GM03348 (cell line): ENCODE measurements at places on chromosomes 5 and 9.

- no peak for DNase-seq
These were observed 56.0 kb downstream of the AUH start for GRCh38 chr9:91305596-91306295.

- no peak for DNase-seq
These were observed 344.1 kb downstream of the PLK2 start for GRCh38 chr5:58115811-58116210.

- DNase-seq, result no peak
These were observed 138.0 kb upstream of the NFIB start for GRCh38 chr9:14451949-14452348.

- DNase-seq, result no peak
These were observed 147.9 kb upstream of the COL5A1 start for GRCh38 chr9:134493461-134494272.

DNA sequence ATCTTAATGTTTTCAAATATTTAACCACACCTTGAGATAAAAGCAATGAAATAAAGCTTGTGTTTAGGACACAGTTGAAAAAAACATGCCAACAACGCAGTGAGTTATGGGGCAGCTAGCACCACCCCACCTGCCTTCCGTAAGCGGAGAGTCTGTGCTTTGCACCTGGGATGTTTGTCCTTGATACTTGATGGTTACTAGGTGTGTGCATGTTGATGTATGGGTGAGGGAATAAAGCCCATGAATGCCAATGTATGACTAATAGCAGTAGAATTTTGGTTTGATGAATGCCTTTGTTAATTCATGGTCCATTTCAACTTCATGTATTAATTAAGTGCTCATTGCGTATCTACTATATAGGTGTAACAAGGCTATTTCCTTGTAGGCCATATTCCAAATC lies 74.0 kb downstream of the PCSK5 start:
- DNase-seq, result no peak

- no peak for DNase-seq
These were observed 46.5 kb downstream of the NKD2 start for GRCh38 chr5:1054799-1055775.

- DNase-seq, result no peak
These were observed 33.4 kb downstream of the VAV2 start for GRCh38 chr9:133958756-133959155.

DNA sequence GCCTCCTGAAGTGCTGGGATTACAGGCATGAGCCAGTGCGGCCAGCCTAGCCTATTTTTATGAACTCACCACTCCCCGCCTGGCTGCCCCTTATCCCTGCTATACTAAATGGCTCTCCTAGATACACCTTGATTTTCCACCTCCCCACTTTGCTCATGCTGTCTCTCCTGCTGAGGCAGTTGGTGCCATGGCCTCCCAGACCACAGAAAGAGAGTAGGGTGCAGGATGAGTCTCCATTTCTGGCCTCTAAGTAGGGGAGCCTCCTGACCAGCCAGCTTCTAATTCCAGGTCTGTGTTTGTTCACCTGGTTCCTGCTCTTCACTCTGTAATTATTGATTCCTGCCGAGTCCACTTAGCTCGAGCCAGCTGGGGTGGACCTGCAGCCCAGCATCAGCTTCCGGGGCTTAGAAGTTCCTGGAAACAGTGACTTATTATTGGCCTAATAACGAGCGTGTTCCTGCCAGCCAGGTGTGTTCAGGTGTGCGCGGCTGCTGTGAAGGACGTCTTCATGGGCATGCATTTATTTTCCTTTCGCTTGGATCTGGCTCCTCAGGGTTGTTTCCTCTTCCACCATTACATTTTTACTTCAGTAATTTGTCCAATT lies 34.0 kb downstream of the ZNF618 start:
- DNase-seq, result no peak

DNA sequence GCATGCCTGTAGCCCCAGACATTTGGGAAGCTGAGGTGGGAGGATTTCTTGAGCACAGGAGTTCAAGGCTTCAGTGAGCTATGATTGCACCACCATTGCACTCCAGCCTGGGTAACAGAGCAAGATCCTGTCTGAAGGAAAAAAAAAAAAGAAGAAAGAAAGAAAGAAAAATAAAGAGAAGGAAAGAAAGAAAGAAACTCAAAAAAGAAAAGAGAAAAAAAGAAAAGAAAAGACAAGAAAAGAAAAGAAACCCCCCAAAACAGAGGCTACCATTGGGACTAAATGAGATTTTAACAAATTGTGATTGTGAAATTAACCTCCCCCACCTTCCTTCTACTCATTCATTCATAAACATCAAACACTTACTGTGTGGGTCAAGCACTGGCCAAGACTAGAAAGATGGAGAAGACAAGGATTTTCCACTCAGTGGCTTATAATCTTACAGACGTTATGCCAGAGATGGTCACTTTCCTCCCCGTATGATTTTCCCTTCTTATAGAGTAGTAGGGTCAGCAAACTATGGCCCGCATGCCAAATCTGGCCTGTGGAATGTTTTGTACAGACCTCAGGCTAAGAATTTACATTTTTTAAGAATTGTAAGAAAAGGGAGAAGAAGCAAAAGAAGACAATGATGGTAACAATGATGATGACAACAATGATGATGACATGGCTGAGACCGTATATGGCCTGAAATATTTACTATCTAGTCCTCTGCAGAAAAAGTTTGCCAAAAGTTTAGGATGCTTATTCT lies 1.1 kb upstream of the FYB1 start:
- no peak for DNase-seq

DNA sequence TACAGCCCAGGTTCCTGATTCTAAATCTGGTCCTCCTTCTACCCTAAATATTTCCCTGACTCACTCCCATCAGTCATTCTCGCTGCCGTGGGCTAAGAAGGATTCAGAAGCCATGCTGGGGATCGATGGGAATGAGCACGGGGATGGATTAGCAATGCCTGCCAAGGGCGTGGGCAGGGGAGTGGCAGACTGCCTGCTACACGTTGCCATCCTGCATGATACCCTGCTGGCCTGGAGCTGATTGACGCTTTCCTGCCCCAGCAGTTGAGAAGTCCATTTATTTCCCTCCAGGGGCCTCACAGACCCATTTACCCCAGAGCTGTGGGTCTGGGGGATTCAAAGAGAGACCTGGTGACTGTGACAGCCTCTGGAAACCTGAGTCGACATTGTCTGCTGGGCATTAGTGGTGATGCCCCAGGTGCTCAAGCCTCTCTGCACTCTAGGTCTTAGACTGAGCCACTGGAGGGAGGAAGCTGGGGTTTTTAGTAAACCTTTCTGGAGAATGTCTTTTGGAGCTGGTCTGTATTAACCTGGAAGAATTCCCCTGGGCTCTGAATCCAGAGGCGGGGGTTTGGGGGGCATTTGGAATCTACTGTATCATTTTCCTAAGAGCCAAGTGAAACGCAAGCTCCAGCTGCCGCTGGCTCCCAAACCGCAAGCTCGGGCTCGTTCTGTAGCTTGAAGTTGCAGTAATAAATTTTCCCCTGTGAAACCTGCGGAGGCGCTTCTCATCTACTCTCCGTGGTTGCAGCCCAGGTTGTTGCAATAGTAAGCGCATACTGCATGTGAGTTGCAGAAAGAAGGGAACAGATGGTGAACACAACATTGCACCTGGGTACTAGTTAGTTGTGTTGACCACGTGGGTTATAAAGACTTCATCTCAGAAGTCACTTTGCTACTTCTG lies 76.3 kb upstream of the RAPGEF1 start:
- no peak for DNase-seq

DNA sequence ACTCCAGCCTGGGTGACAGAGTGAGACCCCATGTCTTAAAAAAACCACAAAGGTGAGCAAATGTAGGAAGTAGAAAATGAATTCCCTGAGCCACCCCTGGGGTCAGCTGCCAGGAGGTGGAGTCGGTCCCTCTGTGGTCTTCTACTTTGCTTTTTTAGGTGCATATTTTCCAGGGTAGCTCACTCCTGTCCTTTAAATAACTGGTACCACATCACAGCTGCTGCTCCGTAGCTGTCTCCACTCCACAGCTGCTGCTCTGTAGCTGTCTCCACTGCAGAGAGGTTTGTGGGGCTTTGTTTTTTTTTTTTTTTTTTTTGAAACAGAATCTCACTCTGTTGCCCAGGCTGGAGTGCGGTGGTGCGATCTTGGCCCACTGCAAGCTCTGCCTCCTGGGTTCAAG lies 8.9 kb downstream of the WDR5 start:
- DNase-seq, result no peak

DNA sequence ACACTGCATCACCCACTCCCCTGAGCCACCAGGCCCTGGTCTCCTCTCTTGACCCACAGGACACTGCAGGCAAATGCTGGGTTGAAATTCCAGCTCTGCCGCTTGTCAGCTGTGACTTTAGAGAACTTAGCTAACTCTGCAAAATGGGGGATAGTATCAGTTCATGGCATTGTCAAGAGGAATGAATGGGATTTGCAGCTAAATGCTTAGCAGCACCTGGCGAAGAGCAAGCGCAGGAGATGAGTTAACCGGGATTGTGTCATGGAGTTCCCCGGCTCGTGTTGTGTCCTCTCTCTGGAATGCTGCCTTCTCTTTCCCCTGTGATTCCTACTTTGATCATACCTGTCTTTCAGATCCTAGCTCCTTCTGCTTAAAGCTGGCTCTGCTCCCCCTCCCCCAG lies 67.1 kb downstream of the DAB2IP start:
- no peak for DNase-seq

DNA sequence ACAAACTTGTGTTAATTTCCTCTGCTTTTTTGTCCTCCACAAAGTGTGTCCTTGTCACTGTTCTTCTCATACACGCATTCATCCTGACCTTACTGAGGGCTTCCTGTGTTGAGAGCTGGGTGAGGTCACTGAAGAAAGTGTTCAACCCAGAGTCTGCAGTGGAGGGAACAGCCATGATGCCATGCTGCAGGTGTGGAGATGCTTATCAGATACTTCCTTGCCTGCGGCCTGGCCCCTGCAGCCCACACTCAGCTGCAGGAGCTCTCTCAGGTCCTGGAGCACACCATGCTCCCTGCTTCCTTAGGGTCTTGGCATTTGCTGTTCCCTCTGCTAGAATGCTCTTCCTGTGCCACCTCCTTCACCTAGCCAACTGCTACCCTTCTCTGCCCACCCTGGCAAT lies 108.1 kb upstream of the SPRY4 start:
- no peak for DNase-seq

DNA sequence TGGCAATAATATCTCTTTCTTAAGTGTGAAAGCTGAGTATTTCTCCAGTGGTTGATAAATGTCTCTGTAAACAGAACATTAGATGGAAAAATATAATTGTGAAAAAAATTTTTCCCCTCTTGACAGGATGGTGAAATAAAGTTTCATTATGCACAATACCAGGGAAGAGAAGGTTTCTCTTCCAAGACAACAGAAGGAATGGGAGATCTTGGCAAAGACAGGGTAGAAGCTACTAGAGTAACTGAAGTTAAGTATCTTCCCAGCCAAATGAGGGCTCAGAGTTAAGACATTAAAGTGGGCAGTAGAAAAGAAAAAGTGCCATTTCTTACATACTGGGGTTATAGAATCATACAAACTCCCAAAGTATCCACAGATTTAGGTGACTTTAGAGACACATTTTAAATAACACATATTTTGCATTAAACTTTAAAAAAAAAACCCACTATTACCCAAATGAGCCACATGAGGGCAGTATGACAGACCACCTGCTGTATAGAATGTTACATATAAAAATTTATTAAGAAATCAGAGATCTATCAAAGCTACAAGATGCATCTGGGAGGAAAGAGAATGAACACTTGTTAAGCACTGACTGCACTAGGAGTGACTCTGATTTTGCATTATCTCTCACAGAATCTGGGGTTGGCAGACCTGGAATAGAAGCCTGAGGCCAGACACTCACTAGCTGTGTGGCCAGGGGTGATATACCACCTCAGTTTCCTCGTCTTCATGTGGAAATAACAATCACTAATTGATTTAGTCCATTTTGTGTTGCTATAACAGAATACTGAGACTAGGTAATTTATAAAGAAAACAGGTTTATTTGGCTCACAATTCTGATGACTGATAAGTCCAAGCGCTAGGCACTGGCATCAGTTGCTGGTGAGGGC lies 98.5 kb downstream of the ARSB start:
- peak; percentile 30 for DNase-seq

DNA sequence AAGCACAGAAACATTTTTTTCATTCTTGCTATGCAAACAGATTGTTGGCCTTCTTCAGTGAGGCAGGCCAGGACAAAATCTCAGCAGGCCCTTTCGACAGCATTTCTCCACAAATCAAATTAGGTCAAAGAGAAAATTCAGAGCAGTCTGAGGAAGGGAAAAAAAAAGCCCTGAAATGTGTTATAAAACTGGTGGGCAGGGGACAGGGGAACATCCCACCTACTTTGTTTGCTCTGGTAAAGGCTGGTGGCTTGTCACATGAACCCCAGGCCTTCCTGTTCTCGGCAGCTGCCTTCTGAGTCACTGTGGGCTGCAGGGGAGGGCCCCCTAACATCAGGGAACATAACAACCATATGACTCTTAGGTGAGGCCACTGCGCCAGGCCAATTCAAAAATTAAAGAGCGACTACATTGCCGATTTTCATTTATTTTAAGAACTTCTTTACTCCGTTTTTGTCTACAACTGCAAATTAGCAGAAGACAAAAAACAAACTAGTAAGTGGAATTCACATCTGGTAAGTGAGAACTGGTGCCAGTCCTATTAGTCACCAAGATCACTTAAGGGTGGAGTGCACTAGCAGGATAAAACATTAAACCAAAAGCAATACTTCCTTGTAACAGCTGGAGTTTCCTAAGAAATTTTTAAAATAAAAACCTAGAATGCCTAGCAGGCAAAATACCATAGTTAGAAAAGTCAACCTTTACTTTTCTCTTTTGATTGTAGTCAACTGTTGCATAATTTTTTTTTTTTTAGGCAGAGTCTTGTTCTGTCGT lies 46.2 kb upstream of the DENND4C start:
- DNase-seq, result peak; percentile 83

GRCh38 chr5:27682600-27682999 lies 644.2 kb upstream of the CDH9 start:
- DNase-seq, result no peak

GRCh38 chr5:16740811-16741392 lies 124.1 kb upstream of the RETREG1 start:
- DNase-seq, result peak; percentile 24

DNA sequence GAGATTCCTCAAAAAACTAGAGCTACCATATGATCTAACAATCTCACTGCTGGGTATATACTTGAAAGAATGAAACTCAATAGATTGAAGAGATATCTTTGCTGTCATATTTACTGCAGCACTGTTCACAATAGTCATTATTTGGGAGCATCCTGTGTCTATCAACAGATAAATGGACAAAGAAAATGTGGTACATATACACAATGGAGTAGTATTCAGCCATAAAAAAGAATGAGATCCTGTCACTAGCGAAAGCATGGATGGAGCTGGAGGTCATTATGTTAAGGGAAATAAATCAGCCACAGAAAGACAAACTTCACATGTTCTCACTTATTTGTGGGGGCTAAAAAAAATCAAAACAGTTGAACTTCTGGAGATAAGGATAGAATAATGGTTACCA lies 505.7 kb upstream of the ARRDC3 start:
- no peak for DNase-seq

DNA sequence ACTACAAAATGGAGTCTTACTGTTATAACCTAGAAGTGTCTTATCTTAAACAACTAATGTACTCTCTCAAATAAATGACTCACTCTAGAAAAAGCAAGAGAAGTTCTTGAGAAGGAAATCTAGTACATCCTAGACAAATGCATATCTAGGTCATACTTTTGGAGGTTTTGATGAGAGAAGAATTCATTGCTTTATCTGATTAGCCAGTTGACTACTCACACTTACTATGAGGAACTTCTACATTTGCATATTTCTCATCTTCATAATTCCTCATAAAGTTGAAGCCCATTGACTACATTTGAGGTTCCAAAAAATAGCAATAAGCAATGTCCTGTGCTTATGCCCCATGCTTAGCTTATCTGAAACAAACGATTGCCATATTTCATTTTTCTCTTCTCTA lies 2.8 kb downstream of the JAKMIP2 start:
- DNase-seq, result no peak
